ENCODE measurements at places on chromosomes 12 and 14.

GRCh38 chr12:42145552-42146215 is 1.0 kb upstream of the GXYLT1 start:
- DNase-seq: no peak

- no peak for DNase-seq
Observed at GRCh38 chr12:103807561-103808238, 33.3 kb downstream of the NT5DC3 start.

- DNase-seq: no peak
Observed at GRCh38 chr14:94826774-94827173, 56.9 kb upstream of the GSC start.

DNA sequence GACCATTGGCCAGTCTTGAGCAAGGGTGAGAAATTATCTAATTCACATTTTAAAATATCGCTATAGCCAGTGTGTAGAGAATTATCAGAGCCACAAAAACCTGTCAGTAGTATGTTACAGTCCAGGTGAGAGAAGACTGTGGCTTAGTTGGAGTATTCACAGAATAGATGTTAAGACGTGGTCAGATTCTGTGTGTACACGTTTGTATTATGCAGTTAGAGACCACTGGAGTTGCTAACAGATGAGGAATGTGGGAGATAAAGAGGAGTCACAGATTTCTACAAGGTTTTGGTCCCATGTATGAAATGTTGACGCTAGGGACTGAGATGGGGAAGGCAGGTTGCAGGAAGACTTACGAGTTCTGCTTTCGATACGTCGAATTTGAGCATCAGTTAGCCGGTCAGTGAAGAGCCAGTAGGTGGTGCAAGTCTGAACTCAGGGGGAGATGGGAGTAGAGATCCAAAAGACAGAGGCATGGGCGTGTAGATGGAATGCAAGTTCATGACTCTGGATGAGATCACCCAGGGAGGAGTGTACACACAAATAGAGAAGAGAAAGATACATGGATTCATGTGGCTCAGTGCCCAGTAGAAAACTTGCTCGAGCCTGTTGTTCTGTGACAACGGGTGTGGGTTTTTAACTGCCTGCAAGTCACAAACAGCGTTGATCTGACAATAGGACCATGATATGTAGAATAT is 114.8 kb upstream of the FLRT2 start:
- DNase-seq: peak; percentile 79

- DNase-seq: no peak
Observed at GRCh38 chr12:132516095-132517012, 26.4 kb downstream of the FBRSL1 start.

DNA sequence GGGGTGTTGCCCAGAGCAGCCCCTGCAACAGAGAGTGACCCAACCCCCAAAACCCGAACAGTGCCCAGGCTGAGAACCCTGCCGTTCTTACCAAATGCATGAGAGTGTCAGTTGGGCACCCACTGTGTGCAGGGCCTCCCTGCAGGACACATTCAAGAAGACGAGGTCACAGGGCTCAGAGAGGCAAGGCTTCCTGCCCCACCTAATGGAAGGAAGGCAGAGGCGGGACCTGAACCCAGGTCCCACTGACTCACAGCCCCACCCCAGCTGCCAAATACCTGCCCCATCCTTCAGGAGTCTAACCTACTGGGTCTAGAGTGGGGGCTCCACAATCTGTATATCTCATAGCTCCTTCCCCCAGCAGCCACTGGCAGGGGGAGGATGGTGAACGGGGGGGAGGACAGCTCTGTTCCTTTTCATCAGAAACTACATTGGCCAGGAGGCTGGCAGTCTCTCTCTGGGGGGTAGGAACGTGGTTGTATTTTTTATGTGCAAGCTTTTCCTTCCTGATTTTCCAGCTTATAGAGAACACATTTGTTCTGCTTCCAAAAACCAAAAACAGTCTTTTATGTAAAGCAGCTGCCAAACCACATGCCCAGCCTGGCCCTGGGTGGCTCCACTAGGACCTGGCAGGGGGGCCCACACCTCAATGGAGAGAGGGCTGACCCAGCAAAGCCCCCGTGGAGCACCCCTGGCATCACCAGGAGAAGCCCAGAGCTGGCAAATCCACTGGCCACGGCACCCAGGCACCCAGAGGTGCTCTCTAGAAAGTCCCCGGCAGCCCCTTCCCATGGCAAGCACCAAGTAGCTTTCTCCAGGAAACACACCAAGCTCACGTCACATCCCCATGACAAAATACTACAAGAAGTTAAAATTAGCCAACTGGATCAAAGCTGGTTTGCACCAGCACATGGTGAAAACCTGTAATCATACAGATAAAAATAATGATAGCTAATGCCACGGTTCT is 17.0 kb downstream of the NCOR2 start:
- DNase-seq: no peak

DNA sequence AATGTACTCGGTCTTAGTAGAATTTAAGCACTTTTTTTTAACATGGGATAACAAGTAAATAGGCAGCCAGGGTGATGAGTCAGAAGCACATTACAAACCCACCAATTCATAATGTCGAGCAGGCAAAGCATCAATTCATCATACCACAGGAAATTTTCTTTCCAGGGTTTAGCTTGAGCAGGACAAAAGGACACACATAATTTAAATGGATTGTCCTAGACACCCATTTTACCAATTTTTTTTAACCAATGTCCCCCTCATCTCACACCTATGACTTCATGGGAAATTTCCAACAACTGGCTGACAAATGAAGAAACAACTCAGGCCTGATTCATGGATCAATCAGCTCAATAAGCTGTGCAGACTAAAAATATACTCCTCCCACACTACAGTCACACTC is 58.8 kb upstream of the FOXG1 start:
- no peak for DNase-seq

DNA sequence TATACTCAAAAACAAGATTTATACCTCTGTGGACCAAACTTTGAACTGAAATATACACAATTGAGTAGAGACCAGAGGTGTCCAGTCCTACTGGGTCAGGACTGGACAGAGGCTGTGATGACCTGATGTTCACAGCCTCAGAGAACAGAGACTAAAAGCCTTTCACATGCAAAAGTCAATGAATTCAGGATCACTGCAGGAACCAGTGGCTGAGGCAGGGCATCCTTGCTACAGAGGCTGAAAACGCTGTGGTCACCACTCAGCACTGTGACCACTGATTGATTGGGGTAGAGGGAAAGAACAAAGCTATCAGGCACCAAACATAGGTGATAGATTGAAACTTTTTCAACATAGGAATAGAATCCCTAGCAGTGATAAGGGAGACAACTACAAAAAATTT is 25.1 kb downstream of the GRIP1 start:
- no peak for DNase-seq

- DNase-seq: no peak
Observed at GRCh38 chr12:28012333-28012918, 39.9 kb upstream of the PTHLH start.

GRCh38 chr12:122265886-122266229 is 436 bp downstream of the VPS33A start:
- no peak for DNase-seq
